CD4-positive, alpha-beta T cell treated with Interleukin-6 for 4 hours (primary cell): ENCODE measurements at places on chromosomes 7 and 10.

GRCh38 chr10:114257498-114257897, 18.4 kb downstream of the VWA2 start:
- no peak for DNase-seq

DNA sequence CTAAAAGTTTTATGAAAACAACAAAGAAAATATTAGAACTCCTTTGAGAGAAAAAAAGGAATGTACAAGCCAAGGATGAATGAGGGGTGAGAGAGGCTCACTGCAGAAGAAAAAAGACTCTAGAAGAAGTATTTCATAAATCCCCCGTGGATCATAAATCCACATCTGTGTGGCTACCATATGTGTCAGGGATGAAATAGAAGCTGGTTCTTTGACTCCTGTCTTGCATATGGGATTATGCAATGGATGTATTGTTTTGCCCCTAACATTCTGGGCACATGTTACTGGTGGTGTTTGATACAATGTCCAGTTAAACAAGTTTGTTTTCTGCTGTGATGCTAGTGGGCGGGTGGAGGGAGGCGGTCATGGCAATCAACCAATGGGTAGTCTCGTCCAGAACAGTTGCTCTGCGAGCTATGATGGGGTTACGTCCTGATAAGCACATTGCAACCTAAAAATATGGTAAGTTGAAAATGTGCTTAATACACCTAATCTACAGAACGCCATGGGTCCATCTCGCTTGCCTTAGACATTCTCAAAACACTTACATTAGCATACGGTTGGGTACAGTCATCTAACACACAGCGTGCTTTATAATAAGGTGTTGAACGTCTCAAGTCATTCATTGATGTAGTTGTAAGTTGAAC, 34.1 kb upstream of the PITRM1 start:
- no peak for DNase-seq

GRCh38 chr7:936386-937054, 18.0 kb downstream of the ADAP1 start:
- DNase-seq: no peak

DNA sequence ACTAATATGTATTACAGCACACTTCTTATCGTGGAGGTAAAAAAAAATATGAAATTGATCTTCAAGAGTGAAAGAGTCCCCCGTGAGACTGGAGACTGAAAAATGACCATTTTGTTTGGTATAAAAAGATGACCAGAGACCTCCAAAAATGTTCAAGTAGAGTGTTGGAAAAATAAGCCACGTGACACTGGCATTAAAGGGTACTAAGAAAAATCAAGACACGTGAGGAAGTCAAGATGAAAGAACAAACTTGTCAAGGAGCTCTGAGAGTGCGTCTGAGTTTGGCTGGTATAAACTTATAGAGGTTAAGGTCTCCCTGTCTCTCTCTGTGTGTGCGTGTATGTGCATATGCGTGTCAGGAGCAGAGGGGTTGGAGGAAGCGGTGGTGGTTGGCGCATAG, 362.7 kb upstream of the COBL start:
- DNase-seq: no peak

GRCh38 chr10:128062881-128063563, 63.2 kb downstream of the MKI67 start:
- peak; percentile 71 for DNase-seq

DNA sequence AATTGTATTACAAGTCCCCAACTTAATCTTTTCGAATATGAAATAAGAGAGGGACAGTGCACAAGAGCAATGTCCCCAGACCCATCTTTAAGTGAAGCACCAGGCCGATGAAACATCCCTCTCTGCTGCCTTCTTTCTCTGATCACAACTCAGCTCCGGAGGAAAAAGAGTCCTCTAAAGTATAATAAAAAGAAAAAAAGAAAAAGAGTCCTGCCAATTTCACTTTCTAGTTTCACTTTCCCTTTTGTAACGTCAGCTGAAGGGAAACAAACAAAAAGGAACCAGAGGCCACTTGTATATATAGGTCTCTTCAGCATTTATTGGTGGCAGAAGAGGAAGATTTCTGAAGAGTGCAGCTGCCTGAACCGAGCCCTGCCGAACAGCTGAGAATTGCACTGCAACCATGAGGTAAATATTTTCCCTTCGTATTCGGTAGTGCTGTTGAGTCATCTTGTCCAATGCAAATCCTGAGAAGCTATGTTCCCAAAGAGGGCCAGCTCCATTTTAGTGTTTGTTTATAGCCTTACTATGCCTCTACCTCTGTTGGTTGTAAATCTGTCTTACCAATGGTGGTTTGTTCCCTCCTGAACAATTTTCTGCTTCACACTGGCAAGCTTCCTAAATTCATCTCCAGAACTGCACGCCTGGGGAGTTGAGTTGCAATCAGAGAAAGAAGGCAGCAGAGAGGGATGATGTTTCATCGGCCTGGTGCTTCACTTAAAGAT, at the start of gene IFIT2:
IFIT2 (plus strand) TSS at position 326 of the 725 bp plus-strand sequence; CDS start at position 404, 78 bp downstream.
- peak; percentile 46 for DNase-seq

GRCh38 chr7:130092598-130092997, 22.3 kb downstream of the KLHDC10 start:
- no peak for DNase-seq

GRCh38 chr10:98295907-98296306, 27.9 kb upstream of the LOXL4 start:
- no peak for DNase-seq
